ENCODE measurements at places on chromosomes 7 and 10. TPM values are rescaled to one million over a fixed set of nuclear protein-coding genes. Genes with fewer than 3 reads are reported as not detected.

The BICC1 gene
- total RNA-seq, result 1.7 TPM

The OR13A1 gene
- total RNA-seq, result not detected

- DNase-seq, result no peak
Measured at GRCh38 chr7:12378389-12378788, 25.3 kb downstream of the VWDE start.

The TUBGCP2 gene
- total RNA-seq, result 53.8 TPM

DNA sequence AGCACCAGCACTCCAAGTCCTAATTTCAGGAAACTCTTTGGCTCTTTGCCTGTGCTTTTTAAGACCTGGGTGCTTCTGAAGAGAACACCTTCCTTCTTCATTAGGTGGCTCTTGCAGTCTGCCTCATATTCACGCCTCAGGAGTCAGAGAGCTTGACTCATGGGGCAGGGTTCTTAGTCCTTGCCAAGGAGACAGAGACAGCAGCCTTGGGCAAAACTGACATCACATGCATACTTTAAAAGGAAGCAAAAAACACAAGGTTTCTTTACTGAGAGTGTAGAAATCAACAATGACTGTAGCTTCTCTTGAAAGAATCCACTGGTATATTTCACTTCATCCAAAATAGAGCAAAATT, 780.6 kb downstream of the INHBA start:
- no peak for DNase-seq

The WASHC2C gene
- total RNA-seq, result 97.0 TPM

- peak; percentile 3 for DNase-seq
Measured at GRCh38 chr10:125003146-125003900, 61.4 kb downstream of the ZRANB1 start.

GRCh38 chr10:19658131-19658530, 158.1 kb upstream of the PLXDC2 start:
- no peak for DNase-seq

DNA sequence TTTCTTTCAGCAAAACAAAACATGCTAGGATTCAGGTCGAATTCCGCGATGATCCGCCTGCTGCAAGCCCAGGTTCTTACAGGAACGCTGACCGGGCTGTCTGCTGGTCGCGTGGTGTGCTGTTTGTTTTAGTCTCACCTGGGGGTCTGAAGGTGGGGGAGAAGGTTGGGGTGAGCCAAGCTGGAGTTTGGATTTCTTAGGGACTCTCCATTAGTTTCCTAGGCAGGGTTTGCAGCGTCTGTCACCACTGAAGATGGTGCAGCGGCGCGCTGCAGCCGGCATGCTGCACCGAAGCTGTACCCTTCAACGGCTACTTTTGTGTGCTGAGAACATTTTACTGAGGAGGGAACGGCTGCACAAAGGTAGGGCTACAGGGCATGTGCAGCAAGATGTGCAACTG, 48.7 kb downstream of the GCC1 start:
- DNase-seq, result no peak

The KIAA1549 gene
- 3.3 TPM for total RNA-seq

- no peak for DNase-seq
Measured at GRCh38 chr10:45660876-45661411, 11.6 kb downstream of the ZFAND4 start.

DNA sequence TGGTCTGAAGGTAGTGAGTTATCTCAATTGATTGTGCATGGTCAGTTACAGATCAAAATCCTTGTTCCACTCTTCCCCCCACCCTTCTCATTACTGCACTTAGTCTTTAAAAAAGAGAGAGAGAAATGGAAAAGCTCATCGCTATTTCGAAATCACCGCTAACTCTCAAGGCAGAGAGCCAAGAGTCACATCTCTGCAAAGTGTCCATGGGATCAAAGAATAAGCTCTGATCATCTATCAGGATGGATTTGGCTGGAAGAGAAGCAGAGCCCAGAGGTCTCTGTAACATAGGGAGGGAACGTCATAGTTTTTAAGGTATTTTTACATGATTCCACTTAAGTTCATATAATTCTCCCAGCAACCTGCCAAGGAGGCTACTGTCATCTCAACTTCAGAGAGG, 30.0 kb upstream of the MYH16 start:
- no peak for DNase-seq

- no peak for DNase-seq
Measured at GRCh38 chr7:28688651-28689050, 269.5 kb downstream of the TRIL start.

DNA sequence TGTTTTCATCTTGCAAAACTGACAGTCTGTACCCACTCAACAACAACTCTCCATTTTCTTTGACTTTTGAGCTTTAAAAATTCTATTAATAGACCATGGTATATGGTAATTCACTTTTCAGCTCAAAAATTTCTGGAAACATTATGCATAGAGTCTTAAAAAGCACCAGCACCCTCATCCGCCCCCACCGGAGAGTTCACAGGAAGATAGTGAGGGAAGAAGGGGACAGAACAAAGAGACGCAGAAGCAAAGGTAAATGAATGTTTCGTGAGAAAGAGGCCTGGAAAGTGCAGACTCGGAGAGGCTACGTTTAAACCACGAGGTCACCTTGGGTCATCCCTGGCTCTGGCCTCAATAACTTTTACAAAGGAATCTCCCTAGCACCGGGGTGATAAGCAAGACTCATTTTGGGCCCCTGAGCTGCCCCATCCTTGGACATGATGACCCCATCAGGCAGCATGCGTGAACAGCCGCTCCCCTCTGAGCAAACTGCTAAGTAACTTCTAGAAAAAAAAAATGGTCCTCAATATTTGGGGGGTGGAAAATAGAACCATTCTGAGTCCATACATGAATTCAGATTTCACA, 96.3 kb downstream of the CPXM2 start:
- no peak for DNase-seq

DNA sequence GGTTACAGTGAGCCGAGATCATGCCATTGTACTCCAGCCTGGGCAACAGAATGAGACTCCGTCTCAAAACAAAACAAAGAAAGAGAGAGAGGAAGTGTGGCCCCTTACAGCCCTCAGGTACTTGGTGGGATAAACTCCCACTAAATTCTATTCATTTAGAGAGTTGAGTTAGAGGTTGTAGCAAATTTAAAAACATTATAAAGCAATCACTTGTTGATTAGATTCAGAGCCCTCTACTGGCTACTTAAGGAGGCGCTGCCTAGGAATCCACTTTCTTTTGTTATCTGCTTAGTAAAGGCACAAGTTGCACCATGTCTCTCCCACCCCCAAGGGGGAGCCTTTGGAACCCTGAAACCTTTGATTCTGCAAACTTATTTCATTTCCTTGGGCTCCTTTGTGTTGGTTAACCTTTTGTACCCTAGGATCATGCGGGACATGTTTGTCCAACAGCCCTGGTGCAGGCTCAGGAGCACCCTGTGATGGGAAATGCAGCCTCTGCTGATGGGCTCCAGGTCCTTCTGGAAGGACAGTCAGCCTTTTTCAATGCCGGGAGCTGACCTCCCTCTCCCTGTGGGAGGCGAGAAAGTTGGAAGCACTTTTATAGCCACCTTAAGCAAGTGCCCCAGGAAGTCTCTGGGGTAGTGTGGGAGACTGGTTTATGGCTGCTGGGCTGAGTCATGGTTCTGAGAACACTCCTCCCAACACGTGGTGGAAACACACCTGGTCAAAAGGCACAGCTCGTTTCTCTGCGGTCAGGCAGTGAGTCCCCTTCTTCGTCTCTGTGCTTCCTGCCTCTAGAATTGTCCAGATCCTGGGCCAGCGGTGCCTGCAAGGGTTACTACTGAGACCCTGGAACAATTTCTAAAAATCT, 2.3 kb downstream of the HKDC1 start:
- peak; percentile 81 for DNase-seq

The PHYHIPL gene
- total RNA-seq, result 0.45 TPM

GRCh38 chr10:57759777-57760176, 507.9 kb downstream of the IPMK start:
- no peak for DNase-seq

GRCh38 chr10:110600487-110601101, 33.1 kb downstream of the SMC3 start:
- no peak for DNase-seq

DNA sequence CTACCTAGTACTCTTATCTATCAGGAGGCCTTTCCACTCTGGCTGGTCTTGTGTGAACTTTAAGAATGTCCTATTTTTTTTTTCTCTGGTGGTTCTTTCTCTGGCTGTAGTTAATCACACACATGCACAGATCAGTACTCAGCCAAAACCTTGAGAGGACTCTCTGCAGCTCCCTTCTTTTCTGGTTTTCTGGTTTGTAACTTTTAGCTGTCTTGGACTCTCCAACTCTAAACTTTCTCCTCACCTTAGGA, 54.9 kb upstream of the HELLS start:
- no peak for DNase-seq

The SEMA4G gene
- 108 TPM for total RNA-seq

DNA sequence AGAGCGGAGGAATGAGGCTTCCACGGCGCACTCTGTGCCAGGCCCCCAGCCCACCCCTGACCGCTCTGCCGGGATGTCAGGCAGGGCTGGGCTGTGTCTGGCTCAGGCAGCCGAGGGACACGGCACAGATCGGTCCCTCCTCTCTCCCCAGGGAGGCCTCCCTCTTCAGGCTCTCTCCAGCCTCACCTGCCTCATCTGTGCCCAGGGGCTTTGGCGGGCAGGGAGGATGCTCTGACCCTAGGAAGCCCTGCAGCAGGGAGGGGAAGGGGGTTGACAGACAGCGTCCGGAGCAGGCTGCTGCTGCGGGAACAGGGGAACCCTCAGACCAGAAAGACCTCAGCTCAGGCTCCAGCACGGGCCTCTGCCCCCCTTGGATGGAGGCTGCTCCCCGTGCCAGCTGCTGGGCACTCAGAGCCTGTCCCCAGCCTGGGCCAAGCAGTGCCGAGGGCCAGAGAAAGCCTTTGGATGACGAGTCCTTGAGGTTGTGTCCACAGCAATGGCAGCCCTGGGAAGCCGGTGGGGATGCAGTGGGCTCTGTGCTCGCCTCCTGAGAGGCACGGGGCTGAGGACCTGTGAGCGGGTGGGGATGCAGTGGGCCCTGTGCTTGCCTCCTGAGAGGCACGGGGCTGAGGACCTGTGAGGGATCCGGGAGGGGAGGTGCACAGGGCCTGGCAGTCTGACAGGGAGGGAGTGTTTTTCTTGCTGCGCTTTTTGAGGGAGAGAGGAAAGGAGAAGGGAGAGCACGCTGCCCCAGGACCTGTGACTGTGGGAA, 66.9 kb downstream of the FOXL3 start:
- no peak for DNase-seq

GRCh38 chr10:28940158-28940888, 263.0 kb downstream of the BAMBI start:
- no peak for DNase-seq

The SLC26A4 gene
- 0.24 TPM for total RNA-seq

- no peak for DNase-seq
Measured at GRCh38 chr7:156022483-156023459, 210.5 kb upstream of the SHH start.

DNA sequence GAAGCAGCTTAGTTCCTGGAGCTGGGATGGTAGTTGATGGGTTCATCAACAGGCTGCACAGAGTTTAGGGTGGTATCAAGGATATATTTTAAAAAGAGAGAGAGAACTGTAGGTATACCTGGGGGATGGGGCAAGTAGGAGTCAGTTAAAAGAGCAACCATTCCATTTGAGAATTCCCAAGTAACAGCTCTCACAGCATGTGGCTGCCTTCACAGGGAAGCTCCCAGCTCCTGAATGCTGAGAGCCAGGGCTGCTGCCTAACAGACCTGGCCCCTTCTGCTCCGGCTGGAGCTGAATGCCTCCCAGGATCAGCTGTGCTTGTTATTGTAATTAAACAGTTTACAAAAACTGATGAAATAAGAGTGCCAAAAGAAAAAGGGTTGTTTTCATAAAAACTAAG, 58.8 kb upstream of the GPR26 start:
- DNase-seq, result no peak

The TEX47 gene
- total RNA-seq, result not detected

DNA sequence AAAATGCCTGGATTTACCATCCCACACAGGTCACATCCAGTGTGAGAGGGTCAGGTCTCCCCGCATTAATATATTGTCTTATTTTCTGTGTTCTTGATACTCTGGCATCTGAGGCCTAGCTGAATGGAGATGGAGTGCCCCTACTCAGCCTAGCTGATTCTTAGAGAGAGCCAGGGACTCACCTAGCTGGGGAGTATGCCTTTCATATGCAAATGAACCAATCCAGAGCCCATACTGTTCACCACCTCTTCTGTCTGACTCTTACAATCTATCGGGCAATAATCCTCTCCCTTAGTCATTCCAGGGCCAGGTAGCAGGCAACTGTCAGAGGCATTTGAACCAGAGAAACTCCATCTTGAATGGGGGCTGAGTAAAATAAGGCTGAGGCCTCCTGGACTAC, 46.3 kb downstream of the LBX1 start:
- DNase-seq, result no peak

GRCh38 chr7:78489476-78490240, 691.1 kb downstream of the PHTF2 start:
- no peak for DNase-seq

The CHST15 gene
- total RNA-seq, result 2.7 TPM

The AGBL3 gene
- total RNA-seq, result 0.64 TPM

GRCh38 chr10:122164815-122165483, 106.1 kb upstream of the BTBD16 start:
- no peak for DNase-seq

- DNase-seq, result no peak
Measured at GRCh38 chr7:6323967-6324701, 51.7 kb upstream of the CYTH3 start.

The GUSB gene
- 99.5 TPM for total RNA-seq

- DNase-seq, result no peak
Measured at GRCh38 chr7:55065511-55066229, 46.9 kb downstream of the EGFR start.

- DNase-seq, result no peak
Measured at GRCh38 chr10:60848126-60848525, 69.8 kb downstream of the CDK1 start.

The CLDN3 gene
- total RNA-seq, result 566 TPM

DNA sequence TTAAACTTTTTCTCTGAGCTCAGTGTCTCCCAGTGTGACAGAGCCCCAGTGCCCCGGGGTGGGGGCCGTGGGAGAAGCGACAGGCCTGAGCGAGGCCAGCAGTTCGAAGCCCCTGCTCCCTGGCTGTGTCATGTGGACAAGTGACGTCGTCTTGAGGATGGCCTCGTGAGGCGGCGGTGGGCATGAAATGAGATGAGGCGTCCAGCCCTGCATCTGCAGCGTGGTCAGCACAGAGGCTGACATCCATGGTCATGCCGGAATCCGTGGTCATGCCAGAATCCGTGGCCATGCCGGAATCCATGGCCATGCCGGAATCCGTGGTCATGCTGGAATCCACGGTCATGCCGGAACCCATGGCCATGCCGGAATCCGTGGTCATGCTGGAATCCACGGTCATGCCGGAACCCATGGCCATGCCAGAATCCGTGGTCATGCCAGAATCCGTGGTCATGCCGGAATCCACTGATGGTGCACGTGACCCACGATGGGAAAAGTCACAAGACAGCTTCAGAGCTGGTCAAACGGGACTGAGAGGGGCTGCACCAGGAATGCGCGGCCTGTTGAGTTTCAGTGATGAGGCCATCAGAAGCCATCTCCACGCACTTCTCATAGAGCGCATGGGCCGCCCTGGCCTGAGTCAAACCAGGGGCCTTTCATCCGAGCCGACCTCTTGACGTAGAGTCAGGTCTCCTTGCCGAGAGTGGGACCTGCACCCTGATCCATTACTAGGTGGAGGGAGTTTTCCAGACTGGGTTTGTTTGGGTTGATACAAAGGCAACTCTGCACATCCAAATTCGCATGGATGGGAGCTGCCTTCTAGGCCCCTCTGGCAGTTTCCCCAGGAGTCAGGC, 342.5 kb downstream of the PTPRN2 start:
- DNase-seq, result no peak

- no peak for DNase-seq
Measured at GRCh38 chr10:18668026-18668425, 8.8 kb downstream of the ARL5B start.
